ENCODE measurements at places on chromosomes 2 and 18. TPM values are rescaled to one million over a fixed set of nuclear protein-coding genes. Genes with fewer than 3 reads are reported as not detected.

CNDP1 gene
- polyA plus RNA-seq, result 0.37 TPM

PLA2R1 gene
- polyA plus RNA-seq, result 3.5 TPM

ALPI gene
- not detected for polyA plus RNA-seq

EPB41L3 gene
- polyA plus RNA-seq, result 32.2 TPM

- DNase-seq, result no peak
Measured at GRCh38 chr2:129369437-129369836, 610.0 kb upstream of the RAB6C start.

DNA sequence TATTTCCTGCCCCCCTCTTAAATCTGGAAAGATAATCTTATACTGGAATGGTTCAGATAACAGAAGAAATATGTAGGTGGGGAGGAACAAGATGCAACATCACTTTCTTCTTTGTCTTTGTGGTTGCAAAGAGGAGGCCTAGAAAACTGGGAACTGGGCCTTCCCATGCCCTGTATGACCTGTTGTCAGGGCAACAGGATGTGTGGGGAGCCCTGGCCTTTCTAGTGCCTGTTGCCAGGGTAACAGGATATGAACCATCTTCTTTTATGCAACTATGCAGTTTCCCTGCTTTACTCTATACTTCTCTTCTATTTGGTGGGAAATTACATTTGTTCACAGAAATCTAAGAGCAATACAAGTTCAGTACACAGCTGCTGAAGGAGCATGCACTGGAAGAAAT lies 79.8 kb upstream of the PDE1A start:
- no peak for DNase-seq

GRCh38 chr2:8624855-8625398 lies 56.9 kb upstream of the ID2 start:
- no peak for DNase-seq

GRCh38 chr2:227456772-227457171 lies 15.2 kb upstream of the AGFG1 start:
- no peak for DNase-seq

DNA sequence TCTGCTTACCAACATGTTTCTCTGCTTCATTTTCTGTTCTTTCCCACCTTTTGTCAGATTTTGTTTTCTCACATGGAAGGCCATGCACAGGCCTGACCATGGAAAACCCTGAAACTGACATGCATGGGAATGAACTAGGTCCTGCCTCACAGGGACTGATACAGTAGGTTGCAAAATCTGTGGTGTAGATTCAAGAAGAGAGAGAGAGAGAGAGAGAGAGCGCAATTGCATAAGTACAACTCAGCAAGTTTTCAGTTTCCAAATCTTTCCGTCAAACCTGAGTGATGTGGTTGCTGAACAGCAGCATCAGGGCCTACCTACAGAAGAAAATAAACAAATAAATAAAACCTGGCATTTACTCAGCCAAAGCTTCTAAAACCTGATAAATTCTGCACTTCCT lies 87.5 kb upstream of the RNF152 start:
- no peak for DNase-seq

DNA sequence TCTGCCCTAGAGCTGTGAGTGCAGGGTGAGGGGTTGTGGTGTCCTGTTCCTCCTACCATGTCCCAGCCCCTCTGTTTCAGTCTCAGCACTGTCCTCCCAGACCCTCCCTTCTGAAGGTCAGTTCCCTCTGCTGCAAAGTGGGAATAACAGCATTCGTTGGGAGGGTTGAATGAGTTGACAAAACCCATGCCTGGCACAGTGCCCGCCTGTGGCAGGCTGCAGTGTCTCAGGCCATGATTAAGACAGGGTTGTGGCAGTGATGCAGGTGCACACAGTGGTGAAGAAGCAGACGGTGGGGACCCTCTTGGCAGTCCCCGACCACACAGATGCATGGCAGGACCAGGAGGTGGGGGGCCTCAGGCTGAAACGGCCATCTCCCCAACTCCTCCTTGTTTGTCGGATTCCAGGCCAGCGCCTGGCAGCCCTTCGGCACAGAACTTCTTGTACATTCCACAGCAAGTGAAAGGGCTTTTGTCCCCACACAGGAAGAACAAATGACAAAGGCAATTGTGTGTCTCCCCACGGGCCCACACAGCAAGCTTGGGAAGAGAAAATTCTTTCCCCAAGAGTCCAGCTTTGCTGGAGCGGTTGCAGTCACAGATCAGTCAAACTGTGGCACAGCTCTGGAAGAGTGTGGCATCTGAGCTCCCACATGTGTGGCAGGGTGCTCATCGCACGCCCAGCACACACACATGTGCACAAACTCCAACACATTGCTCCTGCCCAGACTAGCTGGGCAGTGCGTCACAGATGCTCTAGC lies 92.0 kb upstream of the MSH2 start:
- peak; percentile 19 for DNase-seq

- DNase-seq, result no peak
Measured at GRCh38 chr2:86157009-86157556, 38.2 kb downstream of the IMMT start.
